Fibroblast of skin of left quadriceps (primary cell): ENCODE measurements at places on chromosomes 5 and 9.

DNA sequence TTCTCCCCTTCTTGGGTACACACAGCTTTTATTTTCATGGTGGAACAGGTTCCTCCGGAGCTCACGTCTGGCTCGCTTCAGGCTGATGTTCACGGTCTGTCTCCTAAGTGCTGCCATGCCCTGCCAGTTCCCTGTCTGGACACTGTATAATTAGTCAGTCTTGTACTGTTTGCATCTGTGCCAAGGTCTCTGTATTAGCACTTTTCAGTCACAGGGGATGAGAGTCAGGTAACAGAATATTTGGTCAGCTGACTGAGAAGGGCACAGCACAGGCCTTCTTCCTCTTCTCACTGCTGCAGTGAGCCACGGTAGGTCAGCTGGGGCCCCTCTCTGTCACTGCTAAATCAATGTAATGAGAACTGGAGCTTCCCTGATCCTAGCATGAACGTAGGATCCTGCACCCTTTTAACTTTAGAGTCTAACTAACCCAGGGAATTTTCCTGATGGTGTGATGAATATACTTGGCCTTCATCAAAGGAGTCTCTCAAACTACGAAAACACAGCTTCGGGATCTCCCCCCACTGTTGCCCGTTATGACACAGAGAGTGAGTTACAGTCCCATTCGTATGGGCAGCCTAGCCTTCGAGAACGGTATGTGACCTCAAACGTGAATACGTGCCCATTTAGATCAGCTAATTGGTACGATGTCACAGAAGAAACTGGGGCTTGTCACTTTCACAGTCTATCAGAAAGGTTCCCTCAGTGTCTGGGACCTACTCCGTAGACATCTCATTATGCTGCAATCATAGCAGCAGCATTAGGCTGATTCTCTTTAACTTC, 354.1 kb upstream of the RFX3 start:
- DNase-seq = no peak

GRCh38 chr9:91245431-91246313, 116.0 kb downstream of the AUH start:
- DNase-seq = no peak

DNA sequence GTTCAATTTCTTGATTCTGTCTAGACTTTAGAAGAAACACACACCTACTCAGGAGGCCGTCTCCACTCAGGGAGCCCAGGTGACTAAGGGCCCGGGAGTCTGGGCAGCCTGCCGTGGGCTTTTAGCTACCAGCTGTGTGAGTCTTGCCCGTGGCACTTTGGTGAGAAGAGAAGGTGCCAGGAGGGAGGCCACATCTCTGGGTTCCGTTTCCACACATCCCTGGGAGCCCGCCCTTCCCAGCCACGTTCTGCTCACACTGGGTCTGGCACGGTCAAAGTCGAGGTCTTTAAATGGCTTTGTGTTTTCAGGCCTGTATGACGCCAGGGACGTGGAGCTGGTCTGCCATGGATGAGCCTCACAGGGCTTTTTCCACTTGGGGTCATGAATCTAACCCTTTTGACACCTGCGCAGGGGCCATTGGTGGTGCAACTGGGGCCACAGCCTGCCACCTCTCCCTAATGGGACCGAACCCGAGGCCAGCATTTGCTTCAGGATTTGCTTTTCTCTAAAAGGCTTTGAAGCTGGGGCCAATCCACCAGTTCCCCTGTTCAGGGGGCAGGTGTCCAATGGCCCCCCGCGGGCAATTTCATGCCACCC, 17.2 kb upstream of the FCN2 start:
- DNase-seq = no peak

- DNase-seq = no peak
Measured at GRCh38 chr5:68274847-68275651, 59.5 kb downstream of the PIK3R1 start.

- no peak for DNase-seq
Measured at GRCh38 chr9:21812415-21812814, 10.0 kb downstream of the MTAP start.

- DNase-seq = no peak
Measured at GRCh38 chr5:154518438-154518867, 40.4 kb upstream of the HAND1 start.

- no peak for DNase-seq
Measured at GRCh38 chr9:126173401-126173800, 153.2 kb upstream of the MVB12B start.

DNA sequence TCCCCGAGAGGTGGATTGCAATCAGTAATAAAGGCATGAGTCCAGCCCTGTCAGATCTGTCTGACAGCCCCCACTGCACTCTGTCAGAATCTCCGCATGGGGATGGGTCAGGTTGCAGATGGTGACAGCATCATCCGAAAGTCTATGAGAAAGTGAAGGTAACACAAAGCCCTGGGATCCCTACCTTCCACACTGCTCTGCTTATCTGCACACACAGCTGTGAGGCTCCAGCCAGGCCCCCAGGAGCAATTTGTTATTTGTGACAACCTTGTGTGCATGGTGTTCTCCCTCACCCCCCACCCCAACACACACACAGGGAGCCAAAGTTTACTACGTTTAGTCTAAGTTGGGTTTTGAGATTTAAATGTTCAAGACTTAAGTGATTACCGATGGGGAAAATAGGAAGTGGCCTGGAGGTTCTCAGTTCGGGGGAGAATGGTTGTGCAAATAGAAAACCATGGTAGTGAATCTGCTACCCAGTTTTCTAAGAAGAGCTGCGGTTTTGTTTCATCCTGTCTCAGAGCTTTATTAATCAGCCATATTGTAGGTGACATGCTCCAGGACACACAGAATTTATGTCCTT, 92.7 kb downstream of the SV2C start:
- no peak for DNase-seq

- DNase-seq = no peak
Measured at GRCh38 chr5:81314581-81314980, 13.2 kb downstream of the ZCCHC9 start.

- DNase-seq = no peak
Measured at GRCh38 chr5:122022966-122023365, 55.1 kb downstream of the LOX start.

DNA sequence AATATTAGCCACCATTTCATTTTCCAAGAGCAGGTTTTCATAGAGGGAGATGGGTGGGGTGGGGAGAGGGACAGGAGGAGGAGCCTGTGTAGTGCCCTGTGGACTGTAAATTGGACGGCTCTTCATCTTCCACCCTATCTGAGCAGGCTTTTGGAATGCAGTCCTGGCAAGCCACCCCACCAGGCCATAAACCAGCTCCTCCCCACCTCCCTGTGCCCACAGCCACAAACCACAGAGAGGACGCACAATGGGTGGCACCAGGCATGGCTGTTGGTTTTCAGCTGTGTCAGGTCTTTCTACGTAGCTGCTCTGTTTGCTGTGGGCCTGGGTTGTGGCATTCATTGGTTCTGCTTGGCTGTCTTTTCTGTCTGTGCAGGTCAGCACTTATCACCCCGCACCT, 58.0 kb downstream of the PLAC8L1 start:
- no peak for DNase-seq

GRCh38 chr9:105515811-105516413, 42.0 kb upstream of the FKTN start:
- DNase-seq = no peak

DNA sequence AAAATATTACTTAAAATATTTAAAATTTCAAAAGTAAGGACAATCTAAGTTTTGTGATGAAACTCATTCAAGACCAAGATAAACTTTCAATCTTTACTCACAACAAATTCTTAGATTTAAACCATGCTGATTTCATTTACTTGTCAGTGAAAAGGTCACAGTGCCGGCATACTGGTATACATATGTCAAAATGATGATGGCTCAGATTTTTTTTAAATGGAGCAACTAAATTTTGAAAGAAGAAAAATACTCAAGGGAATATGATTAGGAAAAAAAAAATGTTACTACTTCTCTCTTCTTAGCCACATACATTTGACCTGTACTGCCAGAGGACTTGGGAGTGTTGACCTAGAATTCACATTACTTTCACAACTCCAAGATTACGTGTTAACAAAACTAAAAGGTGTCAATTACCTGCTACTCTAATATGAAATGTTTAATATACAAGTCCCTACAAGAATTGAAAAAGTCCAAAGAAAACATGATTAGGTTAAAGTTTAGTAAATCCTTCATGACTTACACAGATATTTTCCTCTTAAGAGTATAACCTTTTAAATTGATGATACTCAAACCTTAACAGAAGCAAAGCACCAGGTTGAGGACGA, 4.6 kb downstream of the EFNA5 start:
- no peak for DNase-seq

GRCh38 chr5:179343719-179344430, 1.4 kb downstream of the ADAMTS2 start:
- DNase-seq = no peak

GRCh38 chr9:25678147-25678666, at the start of gene TUSC1:
TUSC1 (minus strand) TSS chr9:25678444; CDS start chr9:25678312, 132 bp downstream.
- peak; percentile 48 for DNase-seq

DNA sequence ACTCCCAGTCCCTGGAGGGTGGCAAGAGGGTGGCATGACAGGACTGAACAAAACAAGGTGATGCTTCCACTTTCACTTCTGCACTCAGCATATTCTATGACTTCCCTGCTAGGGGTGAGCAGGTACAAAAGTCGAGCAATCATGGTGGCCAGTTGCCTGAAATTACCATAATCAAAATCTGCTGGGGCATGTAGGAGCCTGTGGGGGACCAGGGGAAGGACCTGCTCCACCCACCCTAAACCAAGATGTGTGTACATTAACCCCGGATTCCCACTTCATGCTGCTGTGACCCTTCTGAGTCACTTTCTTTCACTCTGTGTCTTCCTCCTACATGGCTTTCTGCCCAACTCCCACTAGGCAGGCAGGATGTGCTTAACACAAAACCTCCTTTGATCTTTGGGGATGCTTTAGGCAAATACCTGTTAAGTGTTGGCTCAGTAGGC, 73.3 kb upstream of the PHF24 start:
- no peak for DNase-seq

DNA sequence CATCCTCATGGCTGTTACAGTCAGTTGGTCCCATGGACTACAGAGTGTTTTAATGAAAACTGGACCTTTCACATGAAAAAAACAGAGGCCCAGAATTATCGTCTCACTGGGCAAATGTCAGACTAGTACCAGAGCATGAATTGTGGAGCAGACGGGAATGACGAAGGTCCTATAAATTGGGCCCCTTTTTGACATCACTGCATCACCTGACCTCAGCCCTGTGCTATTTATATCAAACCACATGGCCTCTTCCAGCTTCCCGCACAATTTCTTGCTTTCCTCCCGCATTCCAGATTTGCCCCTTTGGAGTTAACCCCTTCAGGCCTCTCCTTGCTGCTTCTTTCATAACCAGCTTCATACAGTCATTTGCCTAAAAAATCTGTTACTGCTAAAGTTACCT, 301.7 kb downstream of the ATPSCKMT start:
- no peak for DNase-seq

DNA sequence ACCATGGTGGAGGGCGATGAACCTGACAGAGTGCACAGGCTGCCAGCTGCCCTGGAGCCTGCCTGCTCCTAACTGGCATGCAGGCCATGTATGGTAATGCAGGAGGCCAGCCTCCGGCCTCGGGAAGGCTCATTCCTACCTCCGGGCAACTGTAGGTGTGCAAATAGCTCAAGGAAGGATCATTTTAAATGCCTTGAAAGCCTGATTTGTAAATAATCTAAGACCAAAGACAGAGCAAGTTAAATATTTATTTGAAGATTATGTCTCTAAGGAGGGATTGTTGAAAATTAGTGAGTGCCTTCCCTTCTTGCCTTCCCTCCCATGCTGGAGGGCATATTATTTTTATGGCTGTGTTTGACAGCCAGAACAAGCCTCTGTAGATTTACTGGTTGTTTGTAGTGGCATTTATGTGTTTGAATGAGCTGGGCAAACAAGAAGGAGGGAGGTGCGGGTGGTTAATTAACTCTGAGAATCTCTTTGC, 285.7 kb upstream of the TUT7 start:
- DNase-seq = no peak

DNA sequence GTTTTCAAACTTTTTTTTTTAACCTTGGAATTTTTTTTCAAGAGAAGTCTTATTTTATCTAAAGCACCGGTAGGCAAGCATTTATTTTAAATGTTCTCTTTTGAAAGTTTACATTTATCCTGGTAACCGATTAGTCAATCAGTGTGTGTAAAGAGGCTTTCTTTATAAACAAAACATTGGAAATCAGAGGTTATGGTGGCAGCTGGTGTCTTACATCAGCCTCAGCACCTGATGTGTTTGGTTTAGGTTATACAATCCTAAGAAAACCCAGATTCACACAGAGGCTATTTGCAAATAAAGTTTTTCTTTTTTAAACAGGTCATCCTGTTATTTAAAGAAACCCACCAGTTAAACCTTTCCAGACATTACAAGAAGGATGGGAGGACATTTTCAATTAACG, 173.3 kb upstream of the GDNF start:
- no peak for DNase-seq

DNA sequence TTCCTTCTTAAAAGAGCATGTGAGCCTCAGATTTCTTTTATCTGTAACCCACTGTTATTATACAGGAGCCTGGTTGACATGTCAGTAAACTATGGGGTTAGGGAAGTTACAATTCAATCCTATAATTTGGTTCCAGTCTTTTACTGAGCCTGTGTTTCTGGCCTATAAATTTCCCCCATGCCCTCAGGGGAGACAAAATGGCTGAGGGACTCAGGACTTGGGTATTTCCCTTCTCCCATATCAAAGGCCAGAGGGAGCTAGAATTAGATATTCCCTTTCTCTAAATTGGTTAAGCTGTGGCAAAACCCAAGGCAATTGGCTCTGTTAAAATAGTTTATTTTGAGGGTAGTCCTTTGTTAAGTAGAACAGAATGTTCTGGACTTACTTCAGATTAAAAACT, 823.2 kb downstream of the TLE1 start:
- no peak for DNase-seq

GRCh38 chr5:15002791-15003190, 131.2 kb upstream of the ANKH start:
- no peak for DNase-seq

DNA sequence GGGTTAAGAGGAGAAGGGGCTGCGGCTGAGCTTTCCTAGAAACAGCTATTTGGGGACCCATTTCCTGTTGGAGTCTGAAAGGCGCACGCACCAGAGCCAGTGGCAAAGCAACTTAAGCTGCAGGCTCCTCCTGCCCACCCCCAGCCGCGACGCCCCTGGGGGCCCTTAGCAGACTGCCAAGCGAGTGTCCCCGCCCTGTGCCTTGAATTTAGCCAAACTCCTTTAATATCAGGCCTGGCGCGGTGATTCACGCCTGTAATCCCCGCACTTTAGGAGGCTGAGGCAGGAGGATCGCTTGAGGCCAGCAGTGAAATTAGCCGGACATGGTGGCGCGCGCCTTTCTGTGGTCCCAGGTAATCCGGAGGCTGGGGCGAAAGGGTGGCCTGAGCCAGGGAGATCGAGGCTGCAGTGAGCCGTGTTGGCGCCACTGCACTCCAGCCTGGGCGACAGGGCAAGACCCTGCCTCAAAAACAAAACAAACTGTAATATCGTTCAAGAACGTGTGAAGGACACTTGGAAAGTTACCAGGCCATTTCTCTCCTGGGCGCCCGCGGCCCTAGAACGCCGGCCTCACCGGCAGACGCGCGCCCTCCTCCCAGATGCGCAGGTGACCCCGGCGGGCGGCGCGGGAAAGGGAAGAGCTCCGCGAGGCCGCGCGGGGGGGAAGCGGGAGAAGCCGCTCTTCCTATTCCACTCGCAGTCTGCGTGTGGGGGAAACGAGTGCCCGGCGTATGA, 1.0 kb upstream of the F2R start:
- no peak for DNase-seq
